Uterus (tissue), 4 donors: ENCODE measurements at places on chromosomes 4 and X. TPM values are rescaled to one million over a fixed set of nuclear protein-coding genes. Genes with fewer than 3 reads are reported as not detected.

Gene MGAT4D
- total RNA-seq = not detected

DNA sequence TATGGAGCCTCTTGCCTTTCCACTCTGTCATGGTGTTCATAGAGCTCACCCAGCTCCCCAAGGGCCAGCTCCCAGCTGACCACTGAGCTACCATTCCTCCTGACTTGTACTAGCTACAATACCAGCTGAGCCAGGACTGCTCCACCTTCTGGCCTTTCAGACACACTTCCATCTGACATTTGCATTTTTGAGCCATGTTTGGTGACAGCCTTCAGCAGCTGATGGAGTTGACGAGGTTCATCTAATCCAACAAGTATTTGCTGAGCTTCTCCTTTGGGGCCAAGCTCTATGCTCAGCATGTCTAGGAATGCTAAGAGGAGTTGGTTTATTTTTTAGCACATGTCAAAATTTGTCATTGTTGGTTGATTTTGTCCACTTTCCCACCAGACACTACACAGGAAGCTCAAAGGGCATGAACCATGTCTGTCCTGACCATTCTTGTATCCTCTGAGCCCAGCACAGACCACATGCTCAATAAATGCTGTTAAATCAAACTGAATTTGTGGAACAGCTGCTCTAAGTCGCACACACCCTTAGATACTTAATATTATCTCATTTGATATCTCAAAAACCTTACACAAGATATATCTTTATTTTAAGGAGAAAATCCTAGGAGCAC is 142.6 kb upstream of the PPARGC1A start:
- no peak overlapping the region for H3K27ac ChIP-seq
- H3K36me3 ChIP-seq = no peaks in the 10 kb centered on the region
- no peak overlapping the region for H3K4me3 ChIP-seq
- DNase-seq = no peak

- no peak for DNase-seq
- no peaks in the 10 kb centered on the region for H3K27me3 ChIP-seq
- H3K4me1 ChIP-seq = no peaks in the 10 kb centered on the region
- no peak overlapping the region for H3K4me3 ChIP-seq
- H3K36me3 ChIP-seq = no peaks in the 10 kb centered on the region
These were observed 737.7 kb downstream of the NLGN4X start for GRCh38 chrX:5490786-5491563.

Gene FAM47E
- total RNA-seq = 1.2 TPM

DNA sequence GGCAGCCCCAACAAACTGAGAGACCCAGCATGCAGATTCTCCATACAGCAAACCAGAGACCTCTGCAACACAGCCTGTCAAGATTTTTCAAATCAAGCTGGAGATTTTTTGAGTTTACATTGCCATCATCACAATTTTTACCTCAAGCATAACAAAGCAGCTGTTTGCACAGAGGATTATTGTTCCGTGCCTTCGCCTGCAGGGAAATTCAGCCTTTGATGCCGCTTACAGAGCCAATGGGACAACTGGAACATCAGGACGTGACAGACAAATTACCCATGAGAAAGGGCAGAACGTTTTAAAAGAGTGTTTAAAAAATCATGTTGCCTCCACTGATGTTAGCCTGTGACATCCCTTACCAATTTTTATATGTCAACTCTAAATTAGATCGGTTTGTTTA is 363.7 kb downstream of the FBXW7 start:
- H3K27ac ChIP-seq = no peak overlapping the region
- no peak for DNase-seq
- H3K4me3 ChIP-seq = no peak overlapping the region
- H3K4me1 ChIP-seq = no peaks in the 10 kb centered on the region
- no peaks in the 10 kb centered on the region for H3K36me3 ChIP-seq
- H3K27me3 ChIP-seq = no peaks in the 10 kb centered on the region

- no peaks in the 10 kb centered on the region for H3K4me1 ChIP-seq
- H3K27ac ChIP-seq = no peak overlapping the region
- H3K4me3 ChIP-seq = no peak overlapping the region
- no peaks in the 10 kb centered on the region for H3K36me3 ChIP-seq
- DNase-seq = no peak
- no peaks in the 10 kb centered on the region for H3K27me3 ChIP-seq
These were observed 7.1 kb downstream of the CCDC160 start for GRCh38 chrX:134244043-134244442.

Gene TMPRSS11D
- not detected for total RNA-seq

Gene NR0B1
- total RNA-seq = not detected

DNA sequence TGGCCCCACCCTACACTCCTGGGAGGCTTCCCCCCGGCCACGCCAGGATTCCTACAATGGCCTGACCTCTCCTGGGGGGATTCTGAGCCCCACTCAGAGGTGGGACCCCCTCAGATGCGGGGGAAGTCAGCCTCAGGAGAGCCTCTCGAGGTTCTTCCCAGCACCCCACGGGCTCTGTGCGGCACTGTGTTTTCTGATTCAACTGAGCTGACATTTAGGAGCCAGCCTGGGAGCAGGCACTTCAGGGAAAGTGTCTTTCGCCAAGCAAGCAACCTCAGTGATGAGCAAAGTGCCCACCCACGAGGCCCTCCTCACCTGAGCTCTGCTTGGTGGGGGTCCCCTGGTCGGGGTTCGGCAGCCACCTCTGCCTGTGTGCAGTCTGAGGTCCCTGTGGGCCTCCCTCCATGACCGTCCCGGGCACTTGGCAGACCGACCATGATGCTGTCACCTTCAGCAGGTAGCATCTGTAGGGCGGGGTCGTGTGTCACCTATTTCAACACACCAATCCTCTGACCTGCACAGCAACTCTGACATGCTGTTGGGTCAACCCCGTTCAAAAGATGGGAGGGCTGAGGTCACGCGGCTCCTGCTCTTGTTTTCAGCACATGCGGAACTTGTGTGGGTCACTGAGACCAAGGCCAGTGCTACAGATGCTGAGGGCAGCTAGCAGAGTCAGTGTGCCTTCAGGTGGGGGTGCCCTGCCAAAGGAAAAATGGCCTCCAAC is 46.2 kb downstream of the ADRA2C start:
- DNase-seq = no peak
- no peaks in the 10 kb centered on the region for H3K4me1 ChIP-seq
- H3K27ac ChIP-seq = no peak overlapping the region

- no peaks in the 10 kb centered on the region for H3K36me3 ChIP-seq
- no peak overlapping the region for H3K27ac ChIP-seq
- H3K27me3 ChIP-seq = no peaks in the 10 kb centered on the region
- DNase-seq = no peak
These were observed 1025.5 kb downstream of the STIM2 start for GRCh38 chr4:27886120-27886519.

Gene KIT
- total RNA-seq = 61.1 TPM

Gene ESX1
- total RNA-seq = not detected

DNA sequence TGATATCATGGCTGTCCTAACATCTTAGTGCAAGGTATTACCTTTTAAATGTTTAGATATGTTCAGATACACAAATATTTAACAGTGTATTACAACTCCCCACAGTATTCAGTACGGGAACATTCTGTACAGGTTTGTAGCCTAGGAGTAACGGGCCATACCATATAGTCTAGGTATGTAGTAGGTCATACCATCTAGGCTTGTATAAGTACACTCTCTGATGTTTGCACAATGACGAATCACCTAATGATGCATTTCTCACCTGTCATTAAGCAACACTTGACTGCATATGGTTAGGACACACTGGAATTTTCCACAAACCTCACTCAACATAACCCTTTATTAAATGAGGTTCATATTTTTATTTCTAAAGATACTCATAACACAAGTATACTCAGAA is 67.7 kb downstream of the THOC2 start:
- H3K36me3 ChIP-seq = no peaks in the 10 kb centered on the region
- no peak overlapping the region for H3K27ac ChIP-seq
- no peaks in the 10 kb centered on the region for H3K4me1 ChIP-seq
- no peaks in the 10 kb centered on the region for H3K27me3 ChIP-seq
- DNase-seq = no peak
- H3K4me3 ChIP-seq = no peak overlapping the region

Gene ADAD1
- total RNA-seq = not detected

GRCh38 chr4:24794916-24795665 is at the start of gene SOD3:
Gene SOD3, plus strand, starts transcription at chr4:24795573. Its CDS starts 3,949 bp downstream, at chr4:24799522.
- DNase-seq = peak; percentile 89
- H3K27ac ChIP-seq = peak within 1 kb of the TSS; percentile 88

Gene MAGEA9B
- total RNA-seq = not detected

- no peak for DNase-seq
- H3K4me3 ChIP-seq = no peak overlapping the region
- H3K27me3 ChIP-seq = no peaks in the 10 kb centered on the region
- H3K36me3 ChIP-seq = no peaks in the 10 kb centered on the region
These were observed 41.6 kb downstream of the AR start for GRCh38 chrX:67585401-67585800.

Gene SPANXD
- not detected for total RNA-seq

DNA sequence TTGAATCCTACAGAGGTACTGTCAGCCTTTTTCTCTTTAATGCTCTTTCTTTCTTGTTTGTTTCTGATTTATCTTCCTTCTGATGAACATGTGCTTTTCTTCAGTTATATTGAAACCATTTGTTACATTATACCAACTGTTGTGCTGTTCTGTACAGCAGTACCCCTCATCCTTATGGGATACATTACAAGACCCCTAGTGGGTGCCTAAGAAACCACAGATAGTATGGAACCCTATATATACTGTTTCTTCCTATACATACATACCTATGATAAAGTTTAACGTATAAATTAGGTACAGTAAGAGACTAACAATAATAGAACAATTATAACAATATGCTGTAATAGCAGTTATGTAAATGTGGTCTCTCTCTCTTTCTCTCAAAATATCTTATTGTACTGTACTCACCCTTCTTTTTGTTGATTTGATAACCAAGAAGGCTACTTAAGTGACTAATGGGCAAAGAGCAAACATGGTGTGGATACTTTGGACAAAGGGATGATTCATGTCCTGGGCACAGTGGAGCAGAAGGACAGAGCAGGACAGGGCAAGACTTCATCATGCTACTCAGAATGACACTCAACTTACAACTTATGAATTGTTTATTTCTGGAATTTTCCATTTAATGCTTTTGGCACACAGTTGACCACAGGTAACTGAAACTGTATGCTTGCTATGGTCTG is 10.7 kb upstream of the YIPF7 start:
- H3K36me3 ChIP-seq = no peaks in the 10 kb centered on the region
- DNase-seq = no peak
- H3K27me3 ChIP-seq = no peaks in the 10 kb centered on the region
- no peak overlapping the region for H3K4me3 ChIP-seq
- H3K27ac ChIP-seq = no peak overlapping the region

- no peaks in the 10 kb centered on the region for H3K36me3 ChIP-seq
- no peaks in the 10 kb centered on the region for H3K4me1 ChIP-seq
- no peaks in the 10 kb centered on the region for H3K27me3 ChIP-seq
These were observed 8.0 kb upstream of the DHRSX start for GRCh38 chrX:2508648-2509335.
